Suppressor macrophage treated with lipopolysaccharide for 4 hours (primary cell): ENCODE measurements at places on chromosomes 6 and 20.

- no peak for DNase-seq
Observed at GRCh38 chr6:41177287-41177686, 14.4 kb upstream of the TREM2 start.

DNA sequence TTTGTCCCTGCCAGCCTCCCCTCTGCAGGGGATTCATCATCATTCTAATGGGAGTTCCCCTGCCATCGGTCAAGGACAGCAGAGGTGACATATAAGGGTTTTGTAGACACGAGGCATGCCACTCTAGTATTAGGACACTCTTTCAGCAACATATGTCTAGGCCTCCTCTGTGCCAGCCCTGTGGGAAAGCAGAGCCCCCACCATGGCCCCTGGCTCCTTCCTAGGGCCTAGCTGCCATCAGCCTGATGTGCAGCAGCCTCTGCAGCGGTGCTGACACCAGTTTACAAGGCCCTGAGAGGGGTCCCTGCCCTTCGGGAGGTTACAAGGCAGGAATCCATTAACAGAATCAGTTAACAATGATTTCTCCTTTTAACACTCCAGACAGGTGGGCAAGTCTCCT, 32.5 kb downstream of the TMEM242 start:
- no peak for DNase-seq

GRCh38 chr6:89750338-89750737, 69.3 kb downstream of the MDN1 start:
- DNase-seq, result no peak

GRCh38 chr6:43493833-43494232, 16.3 kb downstream of the LRRC73 start:
- DNase-seq, result no peak

GRCh38 chr6:115969930-115970273, 90.8 kb downstream of the FRK start:
- no peak for DNase-seq
